Frontal cortex (tissue), 4 donors: ENCODE measurements at places on chromosomes 5 and 9. TPM values are rescaled to one million over a fixed set of nuclear protein-coding genes. Genes with fewer than 3 reads are reported as not detected.

ZNF366 gene
- 0.82 TPM for total RNA-seq

IFNB1 gene
- not detected for total RNA-seq

PFN3 gene
- 0.82 TPM for total RNA-seq

GNA14 gene
- total RNA-seq, result 1.6 TPM

SLC36A2 gene
- not detected for total RNA-seq

WDR31 gene
- total RNA-seq, result 2.4 TPM

IPPK gene
- total RNA-seq, result 13.5 TPM

TEX48 gene
- not detected for total RNA-seq

FAM78A gene
- total RNA-seq, result 0.82 TPM

ZNF608 gene
- 106 TPM for total RNA-seq

TAF11L5 gene
- total RNA-seq, result not detected

PCDHGA1 gene
- 3.3 TPM for total RNA-seq

NEURL1B gene
- total RNA-seq, result 16.3 TPM

PTGS1 gene
- total RNA-seq, result 0.41 TPM

LEAP2 gene
- 1.2 TPM for total RNA-seq

PRXL2C gene
- total RNA-seq, result 6.9 TPM

CYLC2 gene
- total RNA-seq, result not detected

TEX10 gene
- 55.0 TPM for total RNA-seq

DMRT3 gene
- not detected for total RNA-seq

PCDHA4 gene
- 12.2 TPM for total RNA-seq

PCDHB15 gene
- 18.3 TPM for total RNA-seq

THBS4 gene
- total RNA-seq, result 2.0 TPM

FAT2 gene
- 3.3 TPM for total RNA-seq

IFNA13 gene
- total RNA-seq, result not detected

CACNA1B gene
- total RNA-seq, result 31.4 TPM

PPP2R2B gene
- total RNA-seq, result 136 TPM

SPATA31D4 gene
- total RNA-seq, result not detected

NDUFB6 gene
- total RNA-seq, result 44.8 TPM

LCN12 gene
- not detected for total RNA-seq

SLC1A1 gene
- total RNA-seq, result 66.9 TPM

HRCT1 gene
- total RNA-seq, result 0.82 TPM

DAPK1 gene
- 66.0 TPM for total RNA-seq

OLFM1 gene
- 69.7 TPM for total RNA-seq

DNM1 gene
- total RNA-seq, result 73.8 TPM

OR1J4 gene
- not detected for total RNA-seq

LCN9 gene
- not detected for total RNA-seq

OR1L6 gene
- not detected for total RNA-seq

IRX2 gene
- under 0.01 TPM for total RNA-seq

IGFBPL1 gene
- 42.0 TPM for total RNA-seq

SGTB gene
- total RNA-seq, result 29.8 TPM

DND1 gene
- total RNA-seq, result 0.82 TPM

TSC1 gene
- 36.7 TPM for total RNA-seq

PCDHGA4 gene
- 5.7 TPM for total RNA-seq

LTC4S gene
- 1.6 TPM for total RNA-seq

TUSC1 gene
- 12.2 TPM for total RNA-seq

BAAT gene
- total RNA-seq, result under 0.01 TPM

AIF1L gene
- 16.3 TPM for total RNA-seq

N4BP3 gene
- total RNA-seq, result 4.1 TPM

ANKRD18A gene
- 1.6 TPM for total RNA-seq
